ENCODE measurements at places on chromosomes 11 and 22.
A peak's percentile ranks its signal among the peaks of the same experiment; 100 is the strongest.

DNA sequence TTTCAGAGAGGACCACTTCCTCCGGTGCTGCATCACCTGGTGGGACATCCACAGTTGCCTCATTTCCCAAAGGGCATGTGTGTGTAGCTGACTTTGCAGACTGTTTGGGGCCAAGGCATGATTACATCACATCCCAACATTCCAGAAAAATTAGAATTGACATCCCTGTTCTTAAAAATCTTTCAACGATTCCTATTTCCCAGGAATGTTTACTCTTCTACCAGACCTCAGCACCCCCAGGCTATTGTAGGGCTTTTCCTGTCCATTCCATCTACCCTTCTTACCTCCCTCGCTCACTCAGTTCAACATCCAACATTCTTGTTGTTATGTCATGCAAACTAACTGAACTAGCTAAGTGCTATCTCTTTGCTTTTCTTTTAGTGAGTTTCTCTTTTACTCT is 37.3 kb downstream of the PIWIL4 start:
- DNase-seq, result no peak

DNA sequence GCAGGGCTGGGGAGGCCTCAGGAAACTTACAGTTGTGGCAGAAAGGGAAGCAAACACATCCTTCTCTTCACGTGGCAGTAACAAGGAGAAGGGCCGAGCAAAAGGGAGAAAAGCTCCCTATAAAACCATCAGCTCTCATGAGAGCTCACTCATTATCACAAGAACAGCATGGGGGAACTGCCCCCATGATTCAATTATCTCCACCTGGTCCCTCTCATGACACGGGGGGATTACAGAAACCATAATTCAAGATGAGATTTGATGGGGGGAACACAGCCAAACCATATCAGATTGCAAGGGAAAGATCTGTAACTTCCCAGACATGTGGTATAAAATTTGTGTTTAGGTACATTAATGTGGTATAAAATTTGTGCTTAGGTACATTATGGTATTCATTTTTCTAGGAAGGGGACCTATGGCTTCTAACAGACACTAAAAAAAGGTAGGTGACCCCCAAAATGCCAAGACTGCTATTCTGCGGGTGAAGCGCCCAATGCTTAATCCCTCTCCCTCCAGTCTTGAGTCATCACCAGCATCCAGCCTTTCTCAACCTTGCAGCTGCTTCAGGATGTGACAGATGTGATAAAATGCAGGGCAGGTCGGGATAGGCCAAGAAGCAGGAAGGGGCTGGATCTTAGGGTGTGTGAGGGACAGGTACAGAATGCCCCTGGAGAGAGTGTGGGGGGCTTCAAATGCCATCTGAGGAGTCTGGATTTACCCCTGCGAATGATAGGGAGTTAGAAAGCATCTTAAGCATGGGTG is 57.7 kb upstream of the AMPD3 start:
- no peak for DNase-seq

- no peak for DNase-seq
These were observed 111.2 kb downstream of the ZNF280B start for GRCh38 chr22:22397292-22397870.

GRCh38 chr22:24460418-24461089 is 33.2 kb downstream of the ADORA2A start:
- DNase-seq, result no peak

- DNase-seq, result no peak
These were observed 112.0 kb upstream of the TTC12 start for GRCh38 chr11:113202431-113202830.

DNA sequence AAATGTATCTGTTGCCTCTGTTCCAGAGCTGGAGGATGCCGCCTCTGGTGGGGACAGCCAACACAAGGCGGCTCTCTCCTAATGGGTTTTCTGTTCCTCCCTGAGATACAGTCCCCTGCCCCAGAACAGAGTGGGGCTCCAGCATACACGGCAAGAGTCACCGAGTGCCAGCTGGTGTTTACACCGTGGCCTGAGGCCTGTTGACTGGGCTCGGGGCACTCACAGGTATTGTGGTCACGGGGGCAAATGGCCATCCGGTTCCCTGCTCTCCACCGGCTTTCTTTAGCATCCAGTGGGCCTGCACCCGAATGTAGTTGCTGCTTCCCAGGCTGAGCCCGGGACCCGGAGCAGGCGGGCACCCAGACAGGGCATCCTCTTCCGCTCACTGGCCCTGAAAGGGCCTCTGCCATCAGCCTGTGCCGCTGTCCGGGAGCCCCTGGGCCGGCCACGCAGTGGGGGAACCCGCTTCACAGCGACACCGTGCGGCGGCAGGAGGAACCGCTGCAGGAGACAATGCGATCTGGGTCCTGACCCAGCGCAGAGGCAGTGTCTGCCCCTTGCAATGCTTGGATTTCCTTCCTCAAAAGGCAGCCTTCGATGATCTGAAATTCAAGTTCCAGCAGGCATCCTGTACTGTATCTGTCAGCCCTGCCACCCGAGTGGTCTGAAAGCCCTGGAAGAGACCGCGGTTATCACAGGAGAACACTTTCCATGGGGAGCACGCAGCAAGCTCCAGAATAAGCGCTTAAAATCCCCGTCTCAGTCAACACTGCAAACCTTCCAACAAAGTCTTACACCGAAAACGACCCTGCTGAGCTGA is 859 bp upstream of the KRTAP5-5 start:
- DNase-seq, result peak; percentile 51

- peak; percentile 16 for DNase-seq
These were observed 3.1 kb downstream of the ASRGL1 start for GRCh38 chr11:62340269-62340901.

DNA sequence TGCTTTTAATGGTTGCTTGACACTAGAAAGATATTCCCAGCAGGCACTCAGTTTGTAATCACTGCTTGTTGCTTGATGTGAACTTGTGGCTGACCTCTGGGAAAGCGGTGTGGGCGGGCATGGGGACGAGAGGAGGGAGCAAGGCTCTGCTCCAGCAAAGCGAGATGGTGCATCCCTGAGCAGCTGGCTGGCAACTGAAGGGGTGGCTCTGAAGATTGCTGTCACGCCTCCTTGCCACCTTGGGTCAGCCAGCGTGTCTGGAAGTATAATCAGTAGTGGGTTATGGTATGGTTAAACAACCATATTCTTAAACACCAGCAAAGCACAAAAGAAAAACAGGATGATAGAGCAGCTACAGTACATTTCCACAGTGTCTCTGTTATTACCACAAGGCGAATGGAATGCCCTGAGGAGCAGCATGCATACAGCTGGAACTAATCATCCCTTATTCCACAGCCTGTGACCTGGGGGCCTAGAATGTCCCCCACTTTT is 124.5 kb downstream of the TRIM44 start:
- DNase-seq, result no peak

DNA sequence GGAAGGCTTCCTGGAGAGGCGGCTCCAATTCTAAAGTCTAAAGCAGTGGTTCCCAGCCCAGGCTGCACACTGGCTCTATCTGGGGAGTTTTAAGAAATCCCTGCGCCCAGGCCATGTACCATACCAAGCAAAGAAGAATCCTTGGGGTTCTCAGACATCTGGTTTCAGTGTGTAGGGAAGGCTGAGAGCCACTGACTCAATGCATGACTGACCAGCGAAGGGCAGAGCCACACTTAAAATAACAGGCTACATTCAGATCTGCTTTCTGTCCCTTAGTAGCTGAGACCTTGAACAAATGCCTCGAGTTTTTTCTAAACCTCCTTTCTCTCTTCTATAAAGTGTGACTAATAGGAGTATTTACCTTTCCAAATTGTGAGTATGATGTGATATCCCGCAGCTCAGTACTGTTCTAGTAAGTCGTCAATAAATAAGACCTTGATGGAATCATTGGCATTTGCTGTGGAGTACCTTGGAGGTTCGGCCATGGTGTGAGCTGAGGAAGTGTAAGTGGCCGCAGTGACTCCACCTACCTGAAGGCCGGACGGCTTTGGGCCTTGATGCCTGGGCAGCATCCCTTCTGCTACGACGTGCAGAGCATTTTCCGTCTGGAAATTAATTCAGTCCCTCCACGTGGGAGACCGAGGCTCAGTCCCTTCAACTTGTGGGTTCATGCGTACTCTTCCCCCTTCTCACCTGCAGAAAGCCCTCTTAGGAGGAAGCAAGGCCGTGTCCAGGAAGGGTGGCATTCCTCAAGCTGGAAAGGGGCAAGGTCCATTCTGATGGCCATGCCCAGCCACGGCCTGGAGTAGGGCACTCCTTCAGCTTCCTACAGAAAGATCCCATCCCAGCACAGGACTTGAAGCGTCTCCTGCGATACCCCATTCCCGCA is 25.1 kb downstream of the GLB1L2 start:
- no peak for DNase-seq

DNA sequence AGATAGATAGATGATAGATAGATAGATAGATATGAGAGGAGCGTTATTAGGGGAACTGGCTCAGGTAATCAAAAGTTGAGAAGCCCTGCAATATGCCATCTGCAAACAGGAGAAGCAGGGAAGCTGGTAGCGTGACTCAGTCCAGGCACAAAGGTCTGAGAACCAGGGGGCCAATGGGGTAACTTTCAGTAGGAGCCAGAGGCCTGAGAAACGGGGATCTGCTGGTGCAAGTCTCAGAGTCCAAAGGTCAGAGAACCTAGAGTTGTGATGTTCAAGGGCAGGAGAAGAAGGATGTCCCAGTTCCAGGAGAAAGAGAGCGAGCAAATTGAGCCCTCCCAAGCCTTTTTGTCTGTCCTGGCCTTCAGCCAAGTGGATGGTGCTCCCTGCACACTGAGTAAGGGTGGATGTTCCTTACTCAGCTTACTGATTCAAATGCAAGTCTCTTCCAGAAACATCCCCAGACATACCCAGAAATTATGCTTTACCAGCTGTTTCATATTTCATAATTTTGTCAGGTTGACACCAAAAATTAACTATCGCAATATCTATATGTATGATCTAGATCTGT is 87.8 kb upstream of the SLC22A12 start:
- DNase-seq, result no peak

DNA sequence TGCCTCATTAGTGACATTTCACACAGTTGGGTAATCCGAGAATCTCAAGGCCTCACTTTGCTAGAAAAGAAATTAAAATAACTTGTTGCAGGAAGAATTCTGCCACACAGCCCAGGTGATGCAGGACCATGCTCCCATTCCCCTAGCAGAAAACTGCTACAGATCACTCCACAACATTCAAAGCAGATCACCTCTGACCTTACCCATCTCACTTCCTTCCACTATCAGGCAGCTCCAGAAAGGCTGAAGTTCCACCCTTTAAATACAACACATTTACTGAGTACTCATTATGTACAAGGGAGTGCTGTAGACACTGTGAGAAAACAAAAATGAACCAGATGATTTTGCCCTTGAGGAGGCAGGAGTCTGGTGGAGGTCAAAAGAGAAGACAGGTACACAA is 231.0 kb downstream of the TTC28 start:
- DNase-seq, result no peak

DNA sequence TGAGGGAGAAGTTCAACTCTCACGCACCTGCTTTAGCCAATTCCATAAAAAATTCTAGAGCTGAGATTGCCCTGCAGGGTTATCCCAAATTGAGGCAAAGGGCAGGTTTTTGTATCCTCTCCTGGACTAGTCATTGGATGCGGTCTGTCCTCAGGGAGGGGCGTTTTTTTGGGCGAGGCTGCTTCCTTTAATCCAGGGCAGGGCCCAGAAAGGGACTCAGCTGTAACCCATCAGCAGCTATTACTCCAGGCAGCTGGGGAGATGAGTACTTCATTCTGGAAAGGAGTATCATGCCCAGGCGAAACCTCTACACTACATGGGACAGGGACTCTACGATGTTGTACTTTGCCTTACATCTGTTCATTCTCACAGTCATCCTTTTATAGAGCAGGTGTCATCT is 103.3 kb downstream of the SCN3B start:
- no peak for DNase-seq

DNA sequence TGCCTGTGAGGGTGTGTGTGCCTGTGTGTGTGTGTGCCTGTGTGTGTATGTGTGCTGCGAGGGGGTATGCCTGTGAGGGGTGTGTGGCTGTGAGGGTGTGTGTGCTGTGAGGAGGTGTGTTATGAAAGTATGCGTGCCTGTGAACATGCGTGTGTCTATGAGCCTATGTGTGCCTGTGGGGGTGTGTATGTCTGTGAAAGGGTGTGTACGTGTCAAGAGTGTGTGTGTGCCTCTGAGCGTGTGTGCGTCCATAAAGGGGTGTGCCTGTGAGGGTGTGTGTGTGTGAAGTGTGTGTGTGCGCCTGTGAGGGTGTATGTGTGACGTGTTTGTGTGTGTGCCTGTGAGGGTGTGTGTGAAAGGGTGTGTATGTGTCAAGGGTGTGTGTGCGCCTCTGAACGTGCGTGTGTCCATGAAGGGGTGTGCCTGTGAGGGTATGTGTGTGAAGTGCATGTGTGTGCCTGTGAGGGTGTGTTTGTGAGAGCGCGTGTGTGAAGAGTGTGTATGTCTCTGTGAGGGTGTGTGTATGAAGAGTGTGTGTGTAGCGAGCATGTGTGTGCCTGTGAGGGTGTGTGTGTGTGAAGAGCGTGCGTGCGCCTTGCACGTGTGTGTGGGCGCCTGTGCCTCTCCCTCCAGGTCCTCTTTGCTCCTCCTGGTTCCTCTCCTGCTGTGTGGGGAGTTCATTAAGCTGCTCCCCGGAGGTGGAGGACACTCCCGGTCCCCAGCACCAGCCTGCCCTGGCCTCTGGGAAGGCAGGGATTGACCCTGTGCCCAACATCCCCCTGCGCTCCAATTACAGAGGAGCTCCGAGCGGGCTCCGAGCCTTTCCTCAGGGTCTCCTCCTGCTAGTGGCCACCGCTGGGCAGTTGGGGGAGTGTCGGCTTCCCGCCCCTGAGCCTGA is 53.3 kb downstream of the CACNA1I start:
- DNase-seq, result no peak

GRCh38 chr11:66039765-66040164 is 9.2 kb downstream of the GAL3ST3 start:
- no peak for DNase-seq

- no peak for DNase-seq
These were observed 485.8 kb upstream of the CADM1 start for GRCh38 chr11:115990004-115990447.

DNA sequence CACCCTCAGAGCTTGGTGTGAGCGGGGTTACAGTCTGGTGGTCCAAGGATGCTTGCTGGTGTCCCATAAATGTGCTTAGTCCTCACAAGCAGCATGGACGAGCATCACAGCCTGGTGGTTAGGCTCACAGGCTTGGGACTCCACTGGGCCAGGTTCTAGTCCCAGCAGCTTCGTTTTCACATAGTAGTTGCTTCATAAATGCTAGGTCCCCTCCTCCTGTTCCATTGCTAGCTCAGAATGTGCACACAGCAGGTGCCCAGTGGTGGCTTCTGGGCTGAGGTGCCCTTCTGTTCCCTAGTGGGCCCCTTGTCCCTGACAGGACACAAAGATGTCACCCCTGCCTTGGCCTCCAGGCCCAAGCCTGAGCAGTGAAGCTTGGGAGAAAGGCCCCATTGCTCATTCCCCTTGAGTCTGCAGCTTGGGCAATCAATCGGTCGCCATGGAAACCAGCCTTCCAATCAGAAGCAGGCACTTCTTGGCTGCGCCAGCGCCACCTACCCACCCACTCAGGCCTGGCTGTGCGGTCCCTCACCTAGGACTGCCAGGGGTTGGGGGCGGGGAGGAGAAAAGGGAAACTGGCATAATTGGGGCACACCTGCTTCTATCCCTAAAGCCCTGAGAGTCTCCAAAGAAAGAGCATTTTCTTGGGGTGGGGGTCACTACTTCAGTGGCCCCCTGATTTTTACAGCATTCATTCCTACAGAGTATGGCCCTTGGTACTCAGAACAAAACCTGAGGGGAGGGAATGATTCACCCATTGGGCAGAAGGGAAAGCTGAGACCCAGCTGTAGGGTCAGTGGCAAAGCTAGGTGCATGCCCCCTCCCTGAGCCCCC is 48.1 kb downstream of the CYTH4 start:
- DNase-seq, result no peak

All from stimulated activated CD4-positive, alpha-beta T cell treated with anti-CD3 and anti-CD28 coated beads, TNF-alpha, amount 100 ng/mL, for 1 hour (primary cell).